ENCODE measurements at places on chromosomes 7 and 10. TPM values are rescaled to one million over a fixed set of nuclear protein-coding genes. Genes with fewer than 3 reads are reported as not detected.

- DNase-seq, result peak; percentile 43
Measured at GRCh38 chr10:17226891-17227303, 1.1 kb upstream of the VIM start.

DNA sequence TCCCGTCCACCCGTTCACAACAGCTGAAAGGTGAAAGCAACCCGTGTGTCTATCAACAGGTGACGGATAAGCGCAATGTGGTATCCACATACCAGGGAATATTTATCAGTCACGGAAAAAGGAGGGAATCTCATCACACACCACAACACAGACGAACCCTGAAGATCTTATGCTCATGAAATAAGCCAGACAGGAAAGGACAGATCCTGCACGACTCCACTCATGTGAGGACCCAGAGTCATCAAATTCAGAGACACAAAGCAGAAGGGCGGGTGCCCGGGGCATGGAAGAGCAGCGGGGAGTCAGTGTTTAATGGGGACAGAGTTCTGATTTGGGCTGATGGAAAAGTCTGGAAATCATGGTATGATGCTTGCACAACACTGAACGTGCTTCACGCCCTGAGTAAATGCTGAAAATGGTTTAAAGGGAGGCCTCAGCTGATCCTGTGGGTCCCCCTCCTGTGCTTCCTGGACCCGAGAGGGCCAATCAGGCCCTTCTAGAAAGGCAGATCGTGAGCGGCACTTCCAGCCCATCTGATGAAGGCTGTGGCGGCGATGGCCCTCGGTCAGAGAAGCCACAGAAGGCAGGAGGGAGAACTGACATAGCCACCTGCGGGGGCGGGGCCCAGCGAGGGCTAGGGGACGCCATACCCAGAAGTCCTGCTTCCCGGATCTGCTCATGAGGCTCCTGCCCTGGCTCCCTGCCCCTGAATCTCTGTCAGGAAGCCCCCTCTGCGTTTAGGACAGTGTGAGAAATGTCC, 19.1 kb downstream of the WDR86 start:
- no peak for DNase-seq

SEC61G gene
- 87.9 TPM for total RNA-seq

CYP2C9 gene
- not detected for total RNA-seq

SLC39A12 gene
- not detected for total RNA-seq

DNA sequence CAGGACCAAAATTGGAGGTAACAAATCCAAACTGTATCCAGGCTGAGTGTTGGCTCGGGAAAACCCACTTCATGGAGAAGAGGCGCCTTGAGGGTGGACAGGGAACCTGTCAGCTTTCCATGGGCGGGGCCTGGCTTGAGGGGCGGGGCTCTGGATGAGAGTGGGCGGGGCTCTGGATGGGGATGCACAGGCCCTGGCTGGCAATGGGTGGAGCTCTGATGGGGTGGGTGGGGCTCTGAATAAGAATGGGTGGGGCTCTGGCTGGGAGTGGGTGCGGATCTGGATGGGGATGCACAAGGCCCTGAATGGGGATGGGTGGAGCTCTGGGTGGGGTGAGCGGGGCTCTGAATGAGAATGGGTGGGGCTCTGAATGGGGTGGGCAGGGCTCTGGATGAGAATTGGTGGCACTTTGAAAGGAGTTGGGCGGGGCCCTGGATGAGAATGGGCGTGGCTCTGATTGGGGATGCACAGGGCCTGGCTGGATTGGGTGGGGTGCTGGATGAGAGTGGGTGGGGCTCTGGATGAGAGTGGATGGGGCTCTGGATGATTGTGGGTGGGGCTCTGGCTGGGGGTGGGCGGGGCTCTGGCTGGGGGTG, 96.6 kb upstream of the NPTX2 start:
- no peak for DNase-seq

DNA sequence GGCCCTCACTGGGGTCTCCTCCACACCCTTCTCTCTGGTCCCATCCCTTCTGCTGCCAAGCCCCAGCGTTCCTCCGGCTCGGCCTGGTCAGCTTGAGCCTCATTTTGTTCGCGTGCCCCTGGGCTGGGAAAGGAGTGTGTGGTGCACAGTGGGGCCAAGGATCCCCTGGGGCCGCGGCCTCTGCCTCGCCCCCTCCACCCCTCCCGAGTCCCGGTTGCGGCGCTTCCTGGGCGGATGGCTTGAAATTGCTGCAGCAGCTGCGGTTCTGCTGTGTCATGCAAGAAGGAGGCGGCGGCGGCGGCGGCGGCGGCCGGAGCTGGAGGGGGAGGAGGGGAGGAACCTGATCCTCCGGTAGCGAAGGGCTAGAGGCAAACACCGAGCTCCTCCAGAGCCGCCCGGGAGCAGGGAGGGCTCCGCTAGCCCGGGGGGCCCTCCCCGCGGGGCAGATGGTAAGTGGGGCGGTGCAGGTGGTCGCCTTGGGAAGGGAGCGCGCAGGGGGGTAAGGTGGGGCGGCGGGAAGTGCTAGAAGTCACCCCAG, 217.8 kb upstream of the MKLN1 start:
- DNase-seq, result peak; percentile 88

DNA sequence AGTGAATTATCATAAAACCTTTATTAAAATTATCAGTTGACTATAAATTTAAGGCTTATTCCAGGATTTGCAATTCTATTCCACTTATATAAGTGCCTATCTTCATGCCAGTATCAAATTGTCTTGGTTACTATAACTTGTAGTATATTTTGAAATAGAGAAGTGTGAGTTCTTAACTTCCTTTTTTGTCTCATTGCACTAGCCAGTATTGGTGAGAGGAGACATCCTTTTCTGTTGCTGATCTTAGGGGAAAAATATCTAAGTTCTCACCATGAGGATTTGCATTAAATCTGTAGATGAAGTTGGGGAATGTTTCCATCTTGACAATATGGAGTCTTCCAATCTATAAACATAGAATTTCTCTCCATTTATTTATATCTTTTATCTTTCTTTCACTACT, 104.2 kb upstream of the MKI67 start:
- no peak for DNase-seq

- no peak for DNase-seq
Measured at GRCh38 chr7:34991938-34992840, 45.1 kb downstream of the DPY19L1 start.

DNA sequence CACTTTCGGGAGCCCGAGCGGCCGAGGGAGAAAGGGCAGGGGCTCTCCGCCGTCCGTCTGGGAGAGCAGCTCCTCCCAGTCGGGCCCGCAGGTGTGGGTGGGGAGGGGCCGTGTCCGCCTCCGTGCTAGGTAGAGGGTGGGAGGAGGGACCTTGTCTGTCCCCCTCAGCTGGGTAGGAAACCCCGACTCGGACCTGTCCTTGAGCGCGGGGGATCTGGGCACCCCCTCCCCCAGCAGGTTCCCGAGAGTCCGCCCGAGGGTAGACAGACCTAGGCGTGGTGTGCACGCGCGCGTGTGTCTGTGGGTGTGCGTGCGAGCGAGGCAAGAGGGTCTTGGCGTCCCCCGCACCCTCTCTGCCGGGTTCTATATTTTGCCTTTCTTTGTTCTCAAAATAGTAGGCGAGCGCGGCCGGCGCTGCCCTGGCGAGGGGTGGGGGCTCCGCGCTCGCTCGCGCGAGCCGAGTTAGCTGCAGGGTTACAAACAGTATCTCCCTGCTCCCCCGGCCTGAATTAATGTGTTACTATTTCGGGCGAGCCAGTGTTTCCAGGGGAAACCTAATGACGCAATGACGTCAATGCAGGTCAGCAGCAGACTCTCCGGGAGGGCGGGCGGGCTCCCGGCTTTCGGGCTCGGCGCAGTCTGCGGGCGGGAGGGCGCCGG, 73.9 kb upstream of the LEP start:
- peak; percentile 38 for DNase-seq

DNA sequence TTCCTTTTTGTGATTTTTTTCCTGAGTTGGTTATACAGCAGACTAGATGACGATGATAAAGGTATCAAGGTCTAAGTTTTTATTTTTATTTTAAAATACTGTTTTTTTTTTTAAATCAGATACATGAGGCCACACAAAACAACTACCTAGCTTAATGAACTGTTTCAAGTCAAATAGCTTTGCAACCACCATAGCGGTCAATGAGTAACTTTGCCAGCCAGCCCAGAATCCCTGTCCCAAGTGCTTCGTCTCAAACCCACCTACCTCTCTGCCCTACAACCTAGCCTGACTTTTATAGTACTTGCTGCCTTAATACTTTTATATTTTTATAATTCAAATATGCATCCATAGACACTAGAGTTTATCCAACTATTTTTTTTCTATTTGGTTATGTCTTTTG, 676.5 kb downstream of the NRG3 start:
- DNase-seq, result no peak

- no peak for DNase-seq
Measured at GRCh38 chr7:108724251-108725100, 154.8 kb downstream of the DNAJB9 start.

DNA sequence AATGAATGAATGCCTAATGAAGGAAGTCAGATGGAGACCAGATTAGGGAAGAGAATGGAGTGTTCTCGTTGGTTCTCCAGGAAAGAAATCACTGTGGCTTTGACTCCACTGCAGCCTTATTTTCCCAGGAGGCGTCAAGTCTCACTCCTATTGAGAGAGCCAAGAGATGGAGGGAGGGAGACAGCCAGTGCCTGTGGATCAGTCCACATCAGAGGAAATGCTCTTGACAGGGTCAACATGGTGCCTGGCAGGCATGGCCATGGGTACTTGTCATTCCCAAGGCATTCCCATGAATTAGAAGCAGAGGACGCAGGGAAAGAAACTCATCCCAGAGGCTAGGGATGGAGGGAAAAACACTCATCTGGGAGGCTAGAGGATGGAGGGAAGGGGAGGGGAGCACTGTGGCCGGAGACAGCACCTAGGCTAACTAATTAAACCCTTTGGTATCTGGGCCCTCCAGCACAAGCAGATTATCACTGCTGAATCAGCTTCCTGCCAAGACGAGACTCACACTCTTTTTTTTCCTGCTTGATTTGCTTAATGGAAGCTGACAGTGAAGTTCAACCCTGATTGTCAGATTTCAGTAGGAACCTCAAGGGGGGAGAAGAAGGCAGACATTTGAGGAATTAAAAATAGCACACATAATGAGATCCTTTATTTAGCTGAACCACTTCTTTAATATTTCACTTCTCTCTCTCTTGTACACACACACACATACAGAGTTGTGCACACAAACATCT, 1233.2 kb upstream of the AUTS2 start:
- DNase-seq, result no peak

HABP2 gene
- not detected for total RNA-seq

DNA sequence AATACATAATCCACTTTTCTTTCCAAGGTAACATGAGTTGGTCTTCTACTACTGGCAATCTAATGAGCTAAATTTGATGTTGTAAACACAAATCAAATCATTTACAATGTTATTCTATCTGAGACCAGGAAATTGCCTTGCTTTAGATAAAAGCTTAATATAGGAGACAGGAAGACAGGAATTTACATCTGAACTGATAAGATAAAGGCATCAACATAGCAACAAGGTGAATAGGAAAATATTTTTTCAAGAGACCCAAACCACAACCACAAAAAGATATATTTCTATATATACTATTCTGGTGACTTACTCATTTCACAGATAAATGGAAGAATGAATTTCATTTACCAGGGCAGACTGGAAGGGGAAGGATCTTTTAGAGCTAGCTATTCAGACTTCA, 46.3 kb upstream of the CALCR start:
- DNase-seq, result no peak

DNA sequence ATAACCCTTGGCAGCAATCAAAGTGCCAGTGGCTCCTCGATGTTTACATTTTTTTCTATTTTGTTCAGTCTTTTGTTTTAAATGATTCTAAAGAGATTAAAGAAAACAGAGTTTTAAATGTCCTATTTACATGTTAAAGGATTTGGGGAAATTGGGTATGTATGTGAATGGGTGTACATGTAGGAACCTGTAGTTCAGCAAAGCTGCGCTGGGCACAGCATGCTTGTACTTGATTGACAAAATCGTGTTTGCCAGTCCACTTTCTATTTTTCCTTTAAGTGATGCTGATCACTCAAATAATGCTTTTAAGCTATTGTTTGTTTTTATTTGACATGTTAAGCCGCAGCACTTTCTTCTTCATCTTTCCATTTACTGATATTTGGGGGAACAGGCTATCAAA, 40.9 kb downstream of the FHIP2A start:
- no peak for DNase-seq

H2BK1 gene
- total RNA-seq, result not detected

GRCh38 chr10:113235508-113235907, 285.5 kb downstream of the TCF7L2 start:
- peak; percentile 16 for DNase-seq

NKX2-3 gene
- total RNA-seq, result not detected

CLCN1 gene
- not detected for total RNA-seq
